ENCODE measurements at places on chromosomes 12 and 14.
A peak's percentile ranks its signal among the peaks of the same experiment; 100 is the strongest.

GRCh38 chr14:54681811-54682261, 114.9 kb downstream of the SAMD4A start:
- DNase-seq: no peak

DNA sequence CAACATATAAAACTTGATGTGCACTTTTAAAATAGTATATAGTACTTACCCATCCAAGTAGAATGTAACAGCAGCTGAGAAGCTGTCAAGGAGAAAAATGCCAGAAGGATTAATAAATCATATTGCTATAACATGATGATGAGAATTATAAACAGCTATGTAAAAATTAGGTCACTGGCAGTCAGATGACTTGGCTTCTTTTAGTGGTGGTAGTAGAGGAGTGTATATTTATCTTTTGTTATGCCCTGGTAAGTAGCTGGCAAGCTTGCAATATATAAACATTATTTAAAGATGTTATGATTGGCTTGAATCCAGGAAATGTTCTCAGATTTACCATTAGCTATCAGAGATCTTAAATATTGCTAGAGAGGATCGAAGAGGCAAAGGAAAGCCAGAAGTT, 471.0 kb upstream of the MGAT4C start:
- DNase-seq: no peak

DNA sequence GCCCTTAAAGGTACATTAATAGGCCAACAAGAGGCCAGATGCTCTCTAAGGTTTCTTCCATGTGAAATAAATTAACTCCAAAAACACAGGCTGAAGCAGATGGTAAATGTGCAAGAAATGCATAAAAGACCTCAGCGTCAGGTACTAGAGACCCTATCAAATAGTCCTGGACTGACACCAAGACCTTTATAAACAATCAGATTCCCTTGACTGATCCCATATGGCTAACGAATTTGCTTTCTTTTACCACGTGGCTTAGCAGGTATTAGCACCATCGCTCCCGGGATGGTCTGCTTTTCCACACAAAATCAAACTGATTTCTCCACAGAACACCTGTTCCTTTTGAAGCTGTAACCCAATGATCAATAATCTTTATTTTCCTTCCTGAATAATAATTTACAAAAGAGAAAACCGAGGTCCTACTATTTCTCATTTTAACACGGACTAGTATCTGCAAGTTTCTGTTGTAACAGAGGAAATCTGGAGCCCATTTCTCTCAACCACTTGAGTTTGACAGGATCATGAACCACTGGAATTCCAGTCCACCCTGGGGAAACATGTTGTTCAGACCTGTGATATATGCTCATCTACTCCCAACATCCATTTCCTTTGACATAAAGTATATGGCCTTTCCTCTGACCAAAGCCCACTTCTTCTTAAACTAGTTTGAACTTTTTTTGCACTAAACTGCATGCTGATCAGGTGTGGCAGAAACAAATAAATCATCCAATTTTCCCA, 48.2 kb upstream of the DAAM1 start:
- DNase-seq: no peak

DNA sequence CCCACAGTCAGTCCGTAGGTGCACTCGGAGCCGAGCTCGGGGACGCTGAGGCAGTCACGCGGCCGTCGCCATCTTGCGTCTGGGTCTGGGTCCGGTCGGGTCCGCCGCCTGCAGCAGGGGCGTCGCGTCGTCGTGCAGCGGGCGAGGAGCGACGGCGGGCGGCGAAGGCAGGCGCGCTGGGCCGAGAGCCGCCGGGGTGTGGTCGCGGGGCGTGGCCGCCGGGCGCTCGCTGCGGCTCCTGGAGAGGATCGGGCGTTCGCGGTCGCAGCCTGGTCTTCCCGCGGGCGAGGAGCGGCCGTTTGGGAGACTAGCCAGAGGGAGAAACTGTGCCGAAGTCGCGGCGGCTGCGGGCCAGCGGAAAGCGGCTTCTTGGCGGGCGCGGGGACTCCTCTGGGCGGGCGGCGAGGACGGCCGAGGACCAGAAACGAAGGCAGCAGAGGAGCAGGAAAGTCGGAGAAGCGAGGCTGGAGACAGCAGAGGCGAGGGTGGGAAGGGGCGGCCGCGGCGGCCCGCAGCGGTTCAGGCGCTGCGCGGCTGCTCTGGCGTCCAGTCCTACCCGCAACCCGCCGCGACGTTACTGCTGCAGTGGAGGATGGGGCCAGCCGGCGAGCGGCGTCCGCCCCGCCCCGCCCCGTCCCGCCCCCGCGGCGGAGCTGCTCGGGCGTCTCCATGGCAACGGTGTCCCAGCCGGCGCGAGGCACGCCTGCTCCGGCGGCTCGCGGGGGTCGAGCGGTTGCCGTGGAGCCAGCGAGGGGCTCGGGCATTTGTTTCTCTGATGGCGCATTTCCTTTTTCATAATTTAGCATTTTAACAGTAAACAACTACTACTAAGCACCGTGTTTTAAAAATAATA, at the start of gene PNMA1:
Gene PNMA1 (minus strand): TSS at position 582 of the 853 bp plus-strand sequence. CDS start 745 bp downstream, outside the sequence.
- peak; percentile 76 for DNase-seq

DNA sequence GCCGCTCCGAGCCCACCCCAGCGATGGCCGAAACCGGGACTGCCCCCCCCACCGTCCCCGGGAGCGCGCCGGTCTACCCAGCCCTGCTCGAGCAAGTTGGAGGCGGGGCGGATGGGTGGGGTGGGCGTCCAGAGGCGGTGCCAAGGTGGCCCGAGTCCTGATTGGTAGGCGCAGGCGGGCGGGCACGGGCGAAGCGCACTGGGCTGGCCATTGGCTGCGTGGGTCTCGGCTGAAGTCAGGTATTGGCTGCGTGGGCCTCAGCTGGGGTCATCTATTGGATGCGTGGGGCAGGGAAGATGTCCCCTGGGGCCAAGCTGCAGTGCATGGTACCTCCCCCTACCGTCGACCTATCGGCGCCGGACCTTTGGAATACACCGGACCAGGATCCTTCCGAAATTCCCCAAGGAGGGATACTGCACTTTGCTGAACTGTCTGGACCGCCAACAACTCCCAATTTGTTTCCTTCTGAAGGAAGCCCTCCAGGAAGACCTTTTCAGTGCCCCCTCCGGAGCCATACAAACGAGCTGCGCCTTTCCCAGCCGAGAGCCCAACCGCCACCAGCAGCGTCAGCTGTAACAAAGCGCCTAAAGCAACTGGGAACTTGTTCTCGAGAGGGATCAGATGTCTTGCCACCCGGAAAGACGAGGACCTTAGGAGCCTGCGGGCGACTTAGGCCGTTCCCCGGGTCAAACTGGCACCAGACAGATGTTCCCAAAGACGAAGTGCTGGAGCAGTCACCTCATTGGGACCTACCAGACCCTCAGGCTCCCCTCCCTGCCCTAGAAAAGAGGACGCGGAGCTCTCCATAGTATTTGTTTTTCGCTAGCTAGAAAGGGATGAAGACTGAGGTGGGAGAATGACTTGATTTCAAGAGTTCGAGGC, at the start of gene HOMEZ:
Gene HOMEZ (minus strand): TSS at position 113 of the 882 bp plus-strand sequence. CDS start 180 bp downstream, outside the sequence.
- peak; percentile 96 for DNase-seq

- DNase-seq: no peak
Measured at GRCh38 chr12:55985341-55985740, 11.5 kb downstream of the RAB5B start.

DNA sequence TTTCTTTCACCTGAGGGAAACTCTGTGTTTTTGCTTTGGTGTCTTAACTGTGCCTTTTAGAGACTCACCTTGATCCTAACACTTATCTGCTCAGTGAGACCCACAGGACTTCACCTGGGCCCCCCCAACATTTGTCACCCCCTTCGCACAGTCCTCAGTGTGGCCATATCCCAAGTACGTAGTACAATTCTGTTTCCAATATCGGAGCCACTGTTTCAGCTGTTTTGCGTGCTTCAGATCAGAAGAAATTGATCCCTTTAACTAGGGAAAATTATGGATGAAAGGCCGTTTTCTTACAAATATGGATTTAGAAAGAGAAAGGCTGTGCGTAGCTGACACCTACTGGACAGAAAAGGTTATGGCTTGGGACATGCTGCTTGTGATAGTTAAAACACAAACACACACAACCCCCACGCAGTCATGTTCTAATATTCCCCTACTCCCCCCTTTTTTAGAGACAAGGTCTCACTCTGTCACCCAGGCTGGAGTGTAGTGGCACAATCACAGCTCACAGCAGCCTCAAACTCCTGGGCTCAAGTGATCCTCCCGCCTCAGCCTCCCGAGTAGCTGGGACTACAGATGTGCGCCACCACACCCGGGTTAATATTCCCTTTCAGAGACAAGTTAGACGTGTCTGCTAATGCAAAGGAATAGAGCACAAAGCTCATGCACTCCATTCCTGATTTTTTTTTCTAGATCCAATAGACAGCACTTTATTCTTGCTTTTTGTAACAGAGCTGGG, 3.6 kb upstream of the SLC7A8 start:
- DNase-seq: no peak

- no peak for DNase-seq
Measured at GRCh38 chr12:108090107-108090899, 38.8 kb upstream of the WSCD2 start.

GRCh38 chr12:25058658-25059058, 109.8 kb upstream of the BCAT1 start:
- DNase-seq: no peak

DNA sequence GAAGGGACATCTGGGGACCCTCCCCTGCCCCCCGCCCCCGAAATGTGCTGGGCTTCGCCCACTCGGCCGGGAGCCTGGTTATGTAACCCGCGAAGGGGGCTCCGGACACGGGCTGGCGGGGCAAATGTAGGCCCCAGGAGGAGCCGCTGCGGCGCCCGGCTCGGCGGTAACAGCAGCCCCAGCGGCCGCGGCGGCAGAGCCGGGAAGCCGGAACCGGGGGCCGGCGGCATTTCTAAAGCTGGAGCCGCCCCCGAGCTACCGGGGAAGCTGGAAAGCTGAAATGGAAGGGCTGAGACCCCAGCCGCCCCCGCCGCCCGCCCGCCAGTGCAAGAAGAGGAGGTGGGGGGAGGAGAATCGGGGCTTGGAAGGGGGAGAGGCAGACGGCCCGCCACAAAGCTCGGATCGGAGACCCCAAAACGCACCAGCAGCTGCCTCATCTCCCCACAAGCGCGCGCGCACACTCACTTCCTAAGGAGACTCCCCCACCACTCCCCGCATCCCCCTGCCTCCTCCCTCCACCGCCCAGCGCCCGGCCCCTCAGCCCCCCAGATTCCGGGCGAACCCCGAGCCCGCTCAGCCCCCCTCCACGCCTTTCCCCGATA, 1.5 kb downstream of the KDM2B start:
- DNase-seq: no peak

DNA sequence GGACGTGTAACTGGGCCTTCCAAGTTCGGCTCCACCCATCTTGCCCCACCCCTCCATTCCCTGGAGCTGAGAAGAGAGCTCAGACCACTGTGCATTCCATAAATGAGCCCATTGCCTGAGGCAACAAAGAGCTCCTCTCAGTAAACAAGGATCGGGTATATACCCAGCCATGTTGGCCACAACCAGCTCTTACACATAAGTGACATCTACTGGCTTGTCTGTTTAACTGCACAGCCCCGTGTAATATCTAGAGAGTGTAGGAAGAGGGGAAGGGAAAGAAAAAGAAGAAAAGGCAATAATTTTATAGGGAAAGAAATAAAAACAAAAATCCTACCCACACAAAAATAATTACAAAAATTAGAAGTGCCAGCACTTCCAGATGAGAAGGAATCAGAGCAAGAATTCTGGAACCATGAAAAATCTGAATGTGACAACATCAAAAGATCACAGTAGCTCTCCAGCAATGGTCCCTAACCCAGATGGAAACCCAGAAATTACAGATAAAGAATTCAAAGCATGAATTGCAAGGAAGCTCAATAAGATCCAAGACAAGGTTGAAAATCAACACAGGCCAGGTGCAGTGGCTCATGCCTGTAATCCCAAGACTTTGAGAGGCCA, 308.1 kb downstream of the RPAP3 start:
- no peak for DNase-seq

DNA sequence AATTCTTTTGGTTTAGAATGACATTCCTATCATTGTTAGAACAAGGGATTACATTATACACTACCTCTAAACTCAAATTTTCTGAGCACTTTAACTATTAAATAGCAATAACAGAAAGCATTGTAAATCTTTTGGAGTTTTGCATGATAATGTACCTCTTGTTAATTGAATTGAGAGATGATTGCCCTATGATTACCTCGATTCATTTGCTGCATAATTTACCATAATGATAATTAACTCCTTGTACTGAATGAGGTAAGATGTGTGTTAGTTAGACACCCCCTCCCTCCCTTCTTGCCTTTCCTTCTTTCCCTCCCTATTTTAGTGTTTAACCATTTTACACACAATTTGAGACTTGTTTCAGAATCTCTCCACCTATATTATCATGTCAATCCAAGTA, 469.2 kb downstream of the DIO2 start:
- DNase-seq: no peak

DNA sequence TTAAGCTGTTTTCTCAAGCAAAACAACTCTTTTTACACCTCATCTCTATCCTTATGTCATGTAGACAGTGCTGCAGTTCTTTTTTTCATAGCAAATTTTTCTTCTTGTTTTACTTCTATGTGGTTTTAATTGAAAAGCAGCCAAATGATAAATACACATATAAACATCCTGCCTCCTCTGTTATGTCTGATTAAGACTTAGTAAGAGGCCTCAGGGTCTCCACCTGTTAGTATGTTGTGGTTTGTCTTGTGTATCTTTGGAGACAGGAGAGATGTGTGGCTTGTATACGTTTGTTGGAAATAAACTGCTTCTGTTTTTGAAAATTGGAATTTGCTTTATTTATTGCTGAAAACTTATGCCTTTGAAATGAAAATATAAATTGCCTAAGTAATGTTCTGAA, 32.0 kb downstream of the PEX5 start:
- DNase-seq: no peak

DNA sequence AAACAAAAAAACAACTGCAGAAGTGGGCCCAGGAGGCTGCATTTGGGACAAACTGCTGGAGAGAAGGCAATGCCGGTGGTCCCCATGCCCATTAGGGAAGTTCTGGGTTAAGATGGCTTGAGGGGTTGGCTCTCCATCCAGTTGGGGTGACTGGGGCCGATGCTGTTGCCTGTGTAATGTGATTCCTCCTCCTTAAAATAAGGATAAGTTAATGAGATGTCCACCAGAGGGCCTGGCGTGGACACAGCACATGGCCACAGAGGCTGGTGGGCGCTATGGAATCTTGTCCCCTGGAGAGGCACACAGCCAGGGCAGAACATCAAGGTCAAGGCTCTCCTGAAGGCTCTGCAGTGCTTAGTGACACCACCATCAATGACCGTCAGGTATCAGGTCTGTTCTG, 1.0 kb upstream of the TESC start:
- DNase-seq: no peak

DNA sequence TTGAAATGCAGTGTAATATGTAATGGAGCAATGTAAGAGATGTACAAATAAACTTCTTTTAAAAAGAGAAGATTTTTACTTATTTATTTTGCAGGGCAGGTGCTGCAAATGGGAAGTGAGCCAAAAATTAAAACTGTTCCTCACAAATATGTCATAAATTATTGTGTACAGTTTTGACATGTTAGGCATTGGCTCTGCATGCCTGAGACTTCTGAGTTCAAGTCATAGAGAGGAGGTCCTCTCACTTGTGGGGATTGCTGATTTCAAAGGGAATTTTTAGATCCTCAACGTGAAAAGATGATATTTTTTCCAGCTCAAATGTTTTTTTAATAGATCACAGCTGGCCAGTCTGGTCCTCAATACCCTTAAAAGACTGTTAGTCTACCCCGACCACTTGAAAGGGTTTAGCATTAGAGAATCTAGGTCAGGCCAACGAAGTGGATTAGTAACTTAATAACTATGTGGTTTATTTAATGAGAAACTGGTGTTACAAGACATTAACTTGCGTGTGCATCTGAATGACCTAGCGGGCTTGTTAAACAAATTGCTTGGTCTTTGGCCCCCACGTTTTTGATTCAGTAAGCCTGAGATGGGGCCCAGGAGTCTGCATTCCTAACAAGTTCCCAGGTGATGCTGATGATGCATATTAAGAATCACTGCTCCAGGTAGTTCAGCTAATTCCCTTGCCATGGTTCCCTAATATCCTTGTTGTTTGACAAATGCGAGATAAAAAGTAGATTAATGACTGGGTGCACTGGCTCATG, 30.9 kb upstream of the WDR89 start:
- no peak for DNase-seq

All from stimulated activated CD8-positive, alpha-beta memory T cell treated with anti-CD3 and anti-CD28 coated beads, Interleukin-12 subunit alpha, Interleukin-12 subunit beta, amount 100 ng/mL, for 1 hour (primary cell).